ENCODE measurements at places on chromosomes 3 and 15. TPM values are rescaled to one million over a fixed set of nuclear protein-coding genes. Genes with fewer than 3 reads are reported as not detected.

DNA sequence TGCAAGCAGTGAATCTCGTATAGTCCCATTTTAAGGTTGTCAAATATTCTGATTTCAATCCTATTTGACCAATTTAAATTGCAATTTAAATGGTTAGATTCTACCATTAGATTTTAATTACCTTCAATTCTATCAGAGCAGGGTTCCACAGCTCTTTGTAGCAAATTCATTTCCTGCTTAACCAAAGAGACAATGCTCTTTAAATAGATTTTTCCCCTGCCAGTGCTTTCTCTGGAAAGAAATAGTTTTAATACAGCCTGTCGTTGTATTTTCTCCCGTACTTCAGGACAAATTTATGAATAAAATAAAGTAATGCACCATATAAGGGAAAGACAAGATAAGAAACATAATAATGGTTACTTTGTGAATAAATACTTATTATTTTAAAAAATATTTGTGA is 62.8 kb downstream of the ZPLD1 start:
- DNase-seq, result no peak

GRCh38 chr3:109902549-109902948 is 565.2 kb upstream of the DPPA4 start:
- DNase-seq, result no peak

DNA sequence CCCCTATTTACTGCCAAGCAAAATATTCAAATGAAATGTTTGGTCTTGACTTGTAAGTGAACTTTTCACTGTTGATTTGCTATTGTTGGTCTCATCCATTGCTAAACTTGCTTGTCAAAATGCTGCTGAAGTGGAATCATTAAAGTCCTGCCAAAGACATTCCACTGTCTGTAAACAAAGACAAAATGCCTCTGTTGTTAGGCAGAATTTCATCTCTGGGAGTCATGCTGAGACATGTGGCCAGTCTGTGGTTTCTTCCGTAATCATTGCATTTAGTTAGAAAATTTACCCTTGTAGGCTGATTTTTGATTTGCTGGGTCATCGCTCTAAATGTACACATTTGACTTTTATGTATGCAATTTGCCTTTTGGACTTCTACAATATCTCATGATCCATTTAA is 577.7 kb downstream of the MECOM start:
- DNase-seq, result no peak

- no peak for DNase-seq
Observed at GRCh38 chr3:20406611-20407011, 220.6 kb upstream of the SGO1 start.

DNA sequence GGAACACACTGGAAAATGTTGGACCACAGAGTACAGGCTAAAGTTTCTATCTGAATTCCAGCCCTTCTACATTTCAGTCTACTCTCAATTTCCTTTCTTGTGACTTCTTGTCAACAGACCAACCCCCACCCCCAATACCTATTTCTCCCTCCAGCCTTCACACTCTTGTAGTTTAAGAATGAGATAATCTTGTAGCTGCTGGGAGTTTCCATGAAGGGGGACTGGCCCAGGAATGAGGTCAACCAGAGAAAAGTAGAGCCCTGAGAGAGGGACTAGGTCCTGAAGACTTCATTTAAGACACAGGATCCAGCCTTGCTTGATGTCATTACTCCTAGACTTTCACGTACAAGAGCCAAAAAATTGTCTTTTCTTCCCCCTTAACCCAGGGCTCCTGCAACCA is 29.5 kb upstream of the FAM107A start:
- no peak for DNase-seq

Gene PRKCI
- total RNA-seq, result 95.8 TPM

Gene GHRL
- total RNA-seq, result not detected

Gene TICRR
- 1.2 TPM for total RNA-seq
